ENCODE measurements at places on chromosomes 7 and 10.

DNA sequence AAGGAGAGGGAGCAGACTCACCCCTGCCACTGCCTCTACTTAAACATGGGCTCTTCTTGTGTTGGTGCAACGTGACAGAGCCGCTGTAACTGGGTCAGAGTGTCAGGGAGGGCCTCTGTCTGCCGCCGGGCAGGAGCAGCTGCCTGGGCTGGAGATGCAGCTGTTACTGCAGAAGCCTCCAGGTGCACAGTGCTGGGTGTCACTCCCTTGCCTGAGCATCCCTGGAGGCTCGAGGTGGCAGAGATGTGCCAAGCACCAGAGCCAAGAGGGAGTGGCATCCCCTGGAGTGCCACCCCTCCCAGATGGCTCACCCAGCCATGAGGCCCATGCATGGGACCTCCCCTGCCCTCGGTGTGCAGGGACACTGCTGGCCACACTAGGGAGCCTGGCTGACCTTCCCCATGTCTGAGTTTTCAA lies 145.7 kb downstream of the PRPF18 start:
- DNase-seq = no peak

DNA sequence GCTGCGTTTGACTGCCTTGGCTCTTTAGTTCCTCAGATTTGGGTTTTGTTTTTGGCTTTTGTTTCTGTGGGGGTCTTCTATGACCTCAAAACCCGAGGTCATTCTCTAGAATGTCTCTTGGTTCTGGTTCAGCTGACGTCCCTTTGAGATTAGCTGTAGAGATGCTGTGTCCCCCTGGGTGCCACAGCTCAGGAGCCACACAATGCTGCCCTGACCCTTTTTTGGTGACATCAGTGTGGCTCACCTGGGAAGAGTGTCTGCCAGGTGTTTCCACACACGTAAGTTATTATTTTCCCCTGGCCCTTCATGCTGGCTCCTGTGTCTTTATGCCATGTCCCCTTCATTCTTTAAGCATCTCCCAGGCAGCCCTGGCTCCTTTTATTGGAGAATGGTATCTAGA lies 89.8 kb upstream of the DDC start:
- no peak for DNase-seq

DNA sequence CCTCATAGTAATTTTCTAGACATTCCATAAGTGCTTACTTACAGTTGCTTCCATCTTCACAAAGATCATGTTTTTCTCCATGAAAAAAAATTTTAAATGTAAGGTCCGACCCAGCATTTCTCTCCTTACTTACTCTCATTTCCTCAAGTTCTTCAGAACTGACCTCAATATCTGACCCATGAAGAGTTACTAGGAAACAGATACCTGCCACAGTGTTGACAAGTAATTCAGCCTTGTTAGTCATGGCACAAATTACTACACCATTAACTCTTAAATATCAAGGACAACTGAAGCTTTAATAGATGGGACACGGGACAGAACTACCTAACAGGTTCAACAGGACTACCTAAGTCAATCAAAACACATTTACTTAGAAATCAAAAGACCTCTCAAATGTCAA lies 316.2 kb downstream of the POM121L12 start:
- no peak for DNase-seq

- no peak for DNase-seq
Measured at GRCh38 chr7:134926396-134926795, 59.9 kb upstream of the AGBL3 start.

DNA sequence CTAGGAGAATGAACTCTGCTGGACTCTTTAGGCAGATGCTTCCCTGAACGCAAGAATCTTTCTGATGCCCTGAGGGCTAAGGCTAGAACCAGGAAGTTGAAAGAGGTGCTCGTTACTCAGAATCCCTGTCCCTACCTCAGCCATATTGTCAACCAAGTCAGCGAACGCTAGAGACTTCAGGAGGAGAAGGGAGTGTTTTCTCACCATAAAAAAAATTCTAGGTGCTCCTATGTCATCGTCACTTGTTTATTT lies 359.4 kb downstream of the PRPF18 start:
- no peak for DNase-seq

Data from amniotic stem cell (primary cell).